Effector CD8-positive, alpha-beta T cell (primary cell): ENCODE measurements at places on chromosomes 4 and X.

- no peak for DNase-seq
These were observed 74.8 kb upstream of the BCOR start for GRCh38 chrX:40172401-40173142.

- no peak for DNase-seq
These were observed 63.2 kb upstream of the BMP3 start for GRCh38 chr4:80967346-80967745.

- no peak for DNase-seq
These were observed 52.2 kb downstream of the ABCG2 start for GRCh38 chr4:88106205-88106604.

DNA sequence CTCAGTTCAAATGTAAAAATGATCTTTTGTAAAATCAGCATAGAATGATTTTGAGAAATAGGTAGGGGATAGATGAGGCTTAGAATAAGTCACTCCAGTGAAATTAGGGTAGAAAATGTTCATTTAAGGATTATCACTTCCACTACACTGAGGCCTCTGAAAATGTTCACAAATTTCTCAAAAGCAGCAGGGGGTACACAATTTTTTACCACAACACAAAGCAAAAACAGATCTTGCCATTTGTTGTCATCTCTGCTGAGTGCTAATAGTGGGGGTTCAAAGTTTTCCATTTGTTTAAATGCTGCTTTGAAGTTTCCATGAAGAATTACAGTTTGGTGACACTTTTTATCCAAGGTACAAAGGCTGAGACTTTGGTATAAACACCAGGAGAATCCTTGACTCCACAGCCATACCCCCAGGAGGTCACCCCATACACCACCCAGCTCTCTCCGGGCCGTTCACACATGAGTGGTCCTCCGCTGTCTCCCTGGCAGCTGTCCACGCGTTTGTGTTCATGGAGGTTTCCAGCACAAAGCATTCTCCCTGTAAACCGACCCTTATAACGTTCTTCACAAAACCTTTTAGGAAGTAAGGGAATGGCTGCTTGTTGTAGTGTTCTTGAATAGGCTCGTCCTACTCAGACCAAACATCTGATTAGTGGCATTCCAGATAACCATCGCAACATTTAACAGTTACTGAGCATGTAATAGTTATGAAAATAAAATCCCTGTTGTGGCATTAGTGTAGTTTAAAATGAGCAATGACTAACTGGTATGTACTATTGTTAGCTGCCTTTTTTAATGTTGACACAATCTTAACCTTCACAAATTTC is 71.0 kb downstream of the PRSS12 start:
- DNase-seq = no peak

DNA sequence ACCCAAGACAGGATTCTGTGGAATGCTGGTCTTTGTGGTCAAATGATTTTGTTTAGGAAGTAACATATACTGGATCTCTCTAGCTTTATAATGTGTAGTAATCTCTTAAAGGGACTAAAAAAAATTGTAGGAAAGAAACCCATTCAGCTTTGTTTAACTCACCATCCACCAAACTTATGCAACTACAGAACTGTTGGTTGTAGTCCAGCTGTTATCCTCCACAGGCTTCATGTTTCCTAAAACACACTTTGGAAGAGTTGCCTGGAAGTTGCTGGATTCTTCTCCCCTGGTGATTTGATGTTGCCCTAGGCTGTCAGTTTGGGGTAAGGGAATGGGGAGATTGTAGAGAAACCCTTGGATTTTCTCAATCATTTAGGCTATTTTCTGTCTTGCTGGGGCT is 89.3 kb downstream of the RLIM start:
- no peak for DNase-seq

DNA sequence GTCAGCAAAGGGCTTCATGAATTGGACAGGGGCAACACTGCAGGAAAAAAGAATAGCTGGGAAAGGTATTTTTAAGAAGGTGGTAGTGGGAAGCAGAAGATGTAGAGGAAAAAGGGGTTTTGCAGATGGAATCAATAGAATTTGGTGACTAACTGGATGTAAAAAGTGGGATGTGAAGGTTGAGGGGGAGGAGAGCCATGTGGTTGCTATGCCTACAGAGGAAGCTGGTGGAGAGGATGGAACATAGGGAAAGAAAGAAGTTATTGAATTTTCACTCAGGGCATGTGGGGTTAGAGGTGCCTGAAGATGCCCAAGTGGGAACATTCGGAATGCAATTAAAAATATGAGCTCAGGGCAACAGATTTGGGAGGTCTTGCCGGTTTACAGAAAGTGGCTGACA is 33.0 kb downstream of the REELD1 start:
- DNase-seq = no peak

- DNase-seq = no peak
These were observed 27.2 kb upstream of the TENM3 start for GRCh38 chr4:182216005-182216404.

GRCh38 chr4:11821772-11822430 is 393.2 kb upstream of the HS3ST1 start:
- DNase-seq = no peak

DNA sequence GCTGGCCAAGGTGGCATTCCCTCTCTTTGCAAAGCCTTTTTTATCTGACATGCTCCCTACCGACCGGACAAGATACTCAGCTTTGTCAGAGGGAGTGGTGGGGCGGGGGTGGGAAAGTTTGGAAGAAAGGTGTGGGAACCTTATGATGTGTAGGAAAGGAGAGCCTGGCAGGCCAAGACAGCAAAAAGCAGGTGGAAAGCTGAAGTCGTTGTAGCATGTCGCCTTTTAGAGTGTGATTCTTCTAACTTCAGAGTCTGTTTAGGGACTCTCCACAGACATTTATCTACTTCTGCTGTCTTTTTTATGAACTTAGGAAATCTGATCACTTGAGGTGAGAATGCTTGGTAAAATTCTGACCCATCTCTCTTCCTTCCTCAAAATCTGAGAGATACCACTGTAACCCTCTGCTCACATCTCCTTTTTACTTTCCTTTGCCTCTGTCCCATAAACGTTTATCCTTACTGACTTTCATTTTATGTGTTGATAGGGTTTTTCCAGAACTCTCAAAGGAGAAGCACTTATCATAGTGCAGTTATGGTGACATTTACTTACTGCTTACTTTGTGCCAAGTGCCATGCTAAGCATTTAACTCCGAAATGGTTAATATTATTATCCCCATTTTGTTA is 8.2 kb upstream of the RUFY3 start:
- DNase-seq = no peak

- no peak for DNase-seq
These were observed 93.1 kb downstream of the NSUN7 start for GRCh38 chr4:40842725-40843423.

- DNase-seq = no peak
These were observed 95.6 kb downstream of the GATB start for GRCh38 chr4:151665022-151665784.

DNA sequence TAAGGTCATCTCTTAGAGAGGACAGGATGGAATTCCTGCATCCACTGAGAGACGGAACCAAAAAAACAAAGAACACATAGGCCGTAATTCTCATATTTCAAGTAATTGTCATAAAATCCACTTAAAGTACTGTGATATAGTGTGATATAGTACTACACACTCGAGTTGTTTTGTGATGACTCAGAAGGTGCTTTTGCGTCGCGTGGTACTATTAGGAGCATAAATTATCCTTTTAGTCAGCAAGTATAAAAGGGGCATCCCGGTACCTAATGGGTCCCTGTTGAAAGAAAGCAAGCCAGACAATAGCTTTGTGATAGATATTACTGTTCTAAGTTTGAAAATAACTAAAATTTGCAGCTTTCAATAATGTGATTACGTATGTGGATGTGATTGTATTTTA is 55.3 kb downstream of the GPR143 start:
- DNase-seq = no peak

- no peak for DNase-seq
These were observed 162.7 kb upstream of the GALNTL6 start for GRCh38 chr4:171650543-171650942.

- no peak for DNase-seq
These were observed 95.2 kb downstream of the DCLK2 start for GRCh38 chr4:150173432-150173861.

DNA sequence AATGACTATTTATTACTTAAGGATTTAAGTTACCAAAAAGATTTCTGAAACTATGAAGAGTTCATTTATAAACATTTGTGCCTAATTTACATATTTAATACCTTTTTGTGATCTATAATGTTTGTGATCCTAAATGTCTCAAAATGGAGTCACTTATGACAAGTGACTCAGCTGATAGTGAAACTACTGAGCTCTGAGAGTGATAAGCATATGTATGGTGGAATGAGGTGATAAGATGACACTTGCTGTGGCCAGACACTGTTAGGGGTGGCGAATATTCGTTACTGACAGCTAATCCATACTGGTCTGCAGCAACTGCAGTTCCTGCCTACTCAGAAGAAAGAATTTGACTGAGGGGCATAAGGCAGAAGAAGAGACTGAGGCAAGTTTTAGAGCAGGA is 5.5 kb upstream of the NXF3 start:
- no peak for DNase-seq

- peak; percentile 0 for DNase-seq
These were observed 62.8 kb downstream of the PPP1R2C start for GRCh38 chrX:42714981-42715700.

DNA sequence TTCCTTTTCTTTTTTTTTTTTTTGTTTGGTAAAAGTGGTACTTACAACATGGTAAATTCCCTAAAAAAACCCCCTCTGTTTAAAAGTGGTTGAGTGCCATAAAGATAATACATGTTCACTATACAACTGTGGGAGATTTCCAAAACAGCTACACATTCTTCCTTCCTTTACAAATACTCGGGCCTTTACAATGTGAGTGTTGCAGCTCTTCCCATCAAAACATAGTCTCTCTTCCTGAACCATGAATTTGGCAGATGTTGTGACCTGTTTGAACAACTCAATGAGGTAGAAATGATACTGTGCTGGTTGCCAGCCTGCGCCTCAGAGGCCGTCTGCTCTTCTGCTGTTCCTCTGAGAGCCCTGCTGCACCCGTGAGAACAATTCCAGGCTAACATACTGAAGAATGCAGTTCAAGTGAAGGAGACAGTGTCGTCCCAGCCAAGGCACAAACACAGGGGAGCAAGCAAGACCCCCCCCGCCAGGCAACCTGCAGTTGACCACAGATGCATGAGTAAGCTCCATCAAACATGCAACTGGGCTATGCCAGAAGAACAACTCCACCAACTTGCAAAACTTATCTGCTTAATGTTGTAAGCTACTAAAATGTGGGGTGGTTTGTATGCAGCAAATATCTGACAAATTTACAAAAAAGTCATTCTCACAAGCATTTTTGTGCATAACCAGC is 645.0 kb downstream of the PCDH7 start:
- no peak for DNase-seq

GRCh38 chrX:12446342-12447075 is 308.2 kb downstream of the FRMPD4 start:
- DNase-seq = no peak

GRCh38 chr4:3746701-3747580 is 19.2 kb upstream of the ADRA2C start:
- no peak for DNase-seq

GRCh38 chrX:17876135-17876534 is 15.0 kb upstream of the RAI2 start:
- DNase-seq = no peak

DNA sequence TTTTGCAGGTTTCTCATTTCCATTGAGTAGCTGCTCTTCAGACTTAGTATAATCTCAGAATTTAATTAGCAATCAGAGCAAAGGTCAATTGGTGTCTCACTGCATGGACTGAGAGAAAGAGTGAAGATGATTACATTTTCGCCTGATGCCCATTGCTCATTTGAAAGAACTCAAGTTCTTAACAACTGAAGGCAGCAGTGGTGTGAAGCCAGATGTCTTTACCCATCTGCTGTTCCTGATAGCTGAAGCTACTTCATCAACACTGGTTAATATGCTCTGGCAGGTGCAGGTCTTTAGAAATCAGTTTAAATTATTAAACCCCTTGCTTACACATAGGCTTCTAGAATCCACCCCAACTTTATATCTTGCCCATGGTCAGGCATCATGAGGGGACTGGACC is 64.5 kb upstream of the FRAS1 start:
- DNase-seq = no peak

DNA sequence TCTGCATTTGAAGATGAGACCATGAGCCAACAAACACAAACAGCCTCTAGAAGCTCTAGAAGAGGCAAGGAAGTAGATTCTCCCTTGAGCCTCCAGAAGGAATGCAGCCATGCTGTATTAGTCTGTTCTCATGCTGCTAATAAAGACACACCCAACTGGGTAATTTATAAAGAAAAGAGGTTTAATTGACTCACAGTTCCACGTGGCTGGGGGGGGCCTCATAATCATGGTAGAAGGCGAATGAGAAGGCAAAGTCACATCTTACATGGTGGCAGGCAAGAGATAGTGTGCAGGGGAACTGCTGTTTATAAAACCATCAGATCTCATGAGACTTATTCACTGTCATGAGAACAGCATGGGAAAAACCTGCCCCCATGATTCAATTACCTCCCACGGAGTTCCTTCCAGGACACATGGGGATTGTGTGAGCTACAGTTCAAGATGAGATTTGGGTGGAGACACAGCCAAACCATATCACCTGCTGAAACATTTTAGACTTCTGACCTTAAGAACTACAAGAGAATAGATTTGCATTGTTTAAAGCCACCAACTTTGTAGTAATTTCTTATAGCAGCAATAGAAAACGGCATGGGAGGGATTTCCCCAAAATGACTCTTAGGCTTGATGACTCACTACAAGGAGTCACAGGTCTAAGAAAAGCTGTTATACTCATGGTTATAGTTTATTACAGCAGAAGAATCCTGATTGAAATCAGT is 284.4 kb upstream of the SFRP2 start:
- no peak for DNase-seq

DNA sequence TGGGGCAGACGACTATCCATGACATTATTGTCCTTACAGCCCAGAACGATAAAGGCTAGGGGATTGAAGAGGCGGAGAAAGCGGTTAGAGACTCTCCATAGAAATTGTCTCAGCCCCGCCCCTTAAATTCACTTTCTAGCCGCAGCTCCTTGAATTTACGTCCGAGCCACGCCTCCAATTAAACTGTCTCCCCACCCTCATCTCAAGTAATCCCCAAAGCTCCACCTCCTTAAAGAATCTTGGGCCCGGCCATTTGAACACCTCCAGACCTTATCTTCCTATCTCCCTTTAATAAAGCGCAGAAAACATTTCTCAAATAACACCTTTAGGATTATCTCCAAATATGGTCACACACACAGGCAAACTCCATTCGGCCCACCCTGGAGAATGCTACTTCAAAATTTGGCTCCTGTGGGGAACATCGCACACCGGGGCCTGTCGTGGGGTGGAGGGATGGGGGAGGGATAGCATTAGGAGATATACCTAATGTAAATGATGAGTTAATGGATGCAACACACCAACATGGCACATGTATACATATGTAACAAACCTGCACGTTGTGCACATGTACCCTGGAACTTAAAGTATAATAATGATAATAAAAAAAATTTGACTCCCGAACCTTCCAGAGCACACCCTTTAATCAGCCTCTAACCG is 7.2 kb upstream of the MAGIX start:
- DNase-seq = peak; percentile 6

GRCh38 chr4:336099-336892 is 1.3 kb upstream of the ZNF141 start:
- no peak for DNase-seq
